GM03348 (cell line): ENCODE measurements at places on chromosomes 2 and 18.

- DNase-seq: no peak
These were observed 865.6 kb upstream of the ID2 start for GRCh38 chr2:7816233-7816632.

DNA sequence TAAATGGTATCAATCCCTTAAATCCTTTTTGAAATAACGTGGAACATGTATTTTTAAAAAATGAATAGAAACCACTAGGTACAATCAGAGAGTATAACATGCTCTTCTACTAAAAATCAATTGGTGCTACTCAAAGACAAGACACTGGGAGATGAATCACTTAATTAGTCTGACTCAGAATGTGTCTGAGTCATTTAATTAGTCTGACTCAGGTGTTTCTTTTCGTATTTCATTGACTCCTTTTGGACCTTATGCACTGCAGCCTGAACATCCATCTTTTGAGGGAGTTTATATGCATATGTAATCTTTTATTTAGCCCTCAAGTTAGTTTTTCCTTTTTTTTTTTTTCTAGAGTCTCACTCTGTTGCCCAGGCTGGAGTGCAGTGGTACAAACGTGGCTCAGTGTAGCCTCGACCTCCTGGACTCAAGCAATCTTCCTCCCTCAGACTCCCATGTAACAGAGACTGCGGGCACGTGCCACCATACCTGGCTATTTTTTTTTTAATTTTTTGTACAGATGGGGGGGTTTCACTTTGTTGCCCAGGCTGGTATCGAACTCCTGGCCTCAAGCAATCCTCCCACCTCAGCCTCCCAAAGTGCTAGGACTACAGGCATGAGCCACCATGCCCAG is 26.5 kb downstream of the PPP4R3B start:
- peak; percentile 55 for DNase-seq

GRCh38 chr2:241363426-241363825 is 7.3 kb downstream of the FARP2 start:
- no peak for DNase-seq

DNA sequence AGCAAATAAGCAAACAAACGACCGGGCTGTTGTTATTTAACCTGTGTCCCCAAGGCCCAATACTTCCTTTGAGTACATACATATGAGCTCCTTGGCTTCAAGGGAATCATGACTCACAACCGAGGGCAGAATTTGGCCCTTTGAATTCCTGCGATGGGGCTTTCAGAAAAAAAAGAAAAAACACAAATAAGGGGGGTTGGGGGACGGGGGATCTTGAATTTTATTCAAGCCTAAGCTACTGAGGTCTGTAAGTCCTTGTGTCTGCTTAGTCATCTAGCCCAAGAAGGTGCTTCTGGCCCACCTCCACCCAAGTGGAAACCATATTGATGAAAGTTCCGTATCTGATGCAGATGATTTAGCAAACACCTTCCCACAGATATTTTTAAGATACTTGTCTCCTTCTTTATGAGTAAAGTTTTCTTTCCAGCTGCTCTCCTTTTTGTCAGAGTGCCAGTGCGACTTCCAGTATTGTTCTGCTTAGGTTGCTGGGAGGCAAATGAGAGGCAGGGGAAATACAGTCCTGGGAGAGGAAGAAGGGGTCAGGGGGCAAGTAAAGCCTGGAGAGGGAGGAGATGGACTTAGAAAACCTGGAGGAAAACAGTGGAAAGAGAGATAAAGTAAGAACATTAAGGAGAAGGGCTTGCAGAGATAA is 169.6 kb downstream of the ZEB2 start:
- no peak for DNase-seq

GRCh38 chr2:220144411-220144810 is 517.0 kb downstream of the SLC4A3 start:
- peak; percentile 30 for DNase-seq

GRCh38 chr2:26535663-26536275 is 57.8 kb upstream of the OTOF start:
- no peak for DNase-seq

- no peak for DNase-seq
These were observed 411.7 kb upstream of the MYT1L start for GRCh38 chr2:2742726-2743125.

- no peak for DNase-seq
These were observed 26.2 kb downstream of the KLF7 start for GRCh38 chr2:207139552-207139951.

DNA sequence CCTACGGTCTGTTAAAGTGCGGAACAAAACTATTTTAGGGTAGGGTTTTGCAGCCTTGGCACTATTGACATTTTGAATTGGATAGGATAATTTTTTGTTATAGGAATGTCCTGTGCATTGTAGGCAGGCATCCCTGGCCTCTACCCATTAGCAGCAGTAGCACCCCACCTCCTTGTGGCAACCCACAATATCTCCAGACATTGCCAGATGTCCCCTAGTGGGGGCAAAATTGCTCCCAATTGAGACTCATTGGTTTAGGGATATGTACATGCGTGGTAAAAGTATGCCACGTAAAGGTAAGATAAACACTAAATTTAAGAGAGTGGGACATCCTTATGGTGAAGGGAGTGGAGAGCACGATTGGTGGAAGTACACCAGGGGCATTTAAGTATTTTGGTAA is 4.6 kb downstream of the MIB1 start:
- no peak for DNase-seq

DNA sequence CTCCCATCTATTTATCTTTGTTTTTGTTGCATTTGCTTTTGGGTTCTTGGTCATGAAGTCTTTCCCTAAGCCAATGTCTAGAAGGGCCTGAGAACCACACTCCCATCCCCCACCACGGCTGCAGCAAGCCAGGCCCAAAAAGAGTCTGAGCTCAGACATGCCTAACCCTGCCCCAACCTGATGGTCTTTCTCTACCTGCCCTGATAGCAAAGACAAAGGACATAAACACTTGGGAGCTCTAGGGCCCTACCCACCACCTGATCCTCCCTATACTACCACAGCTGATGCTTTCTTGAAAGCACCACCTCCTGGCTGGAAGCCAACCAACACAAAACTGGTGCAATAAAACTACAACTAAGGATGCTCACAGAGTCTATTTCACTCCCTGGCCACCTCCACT is 233.4 kb downstream of the WDR7 start:
- DNase-seq: no peak

DNA sequence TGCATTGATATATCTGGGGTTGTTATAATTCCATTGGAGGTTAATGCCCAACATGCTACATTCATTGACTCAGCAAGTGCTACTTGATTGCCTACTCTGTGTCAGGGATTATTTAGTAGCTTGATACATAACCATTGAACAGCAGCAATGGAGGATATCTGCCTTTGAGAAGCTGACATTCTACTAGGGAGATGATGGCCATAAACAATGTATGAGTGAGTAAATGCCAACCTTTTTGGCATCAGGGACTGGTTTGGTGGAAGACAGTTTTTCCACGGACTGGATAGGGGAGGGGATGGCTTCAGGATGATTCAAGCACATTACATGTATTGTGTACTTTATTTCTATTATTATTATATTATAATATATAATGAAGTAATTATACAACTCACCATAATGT is 31.9 kb upstream of the TOGARAM2 start:
- DNase-seq: no peak
